Left lung (tissue), 14 donors: ENCODE measurements at places on chromosomes 7 and 10. TPM values are rescaled to one million over a fixed set of nuclear protein-coding genes. Genes with fewer than 3 reads are reported as not detected.

The ZNF488 gene
- 3.1 TPM for polyA plus RNA-seq

The ANKRD61 gene
- polyA plus RNA-seq = 3.5 TPM

The HIF1AN gene
- 35.7 TPM for polyA plus RNA-seq

The TMEM229A gene
- 1.4 TPM for polyA plus RNA-seq

The VSTM2A gene
- 0.06 TPM for polyA plus RNA-seq

The CPA5 gene
- 0.67 TPM for polyA plus RNA-seq
